ENCODE measurements at places on chromosomes 6 and 20.

GRCh38 chr6:5674721-5675120 is 332.0 kb downstream of the NRN1 start:
- no peak for DNase-seq

- no peak for DNase-seq
Measured at GRCh38 chr6:157804448-157805327, 18.4 kb upstream of the SNX9 start.

DNA sequence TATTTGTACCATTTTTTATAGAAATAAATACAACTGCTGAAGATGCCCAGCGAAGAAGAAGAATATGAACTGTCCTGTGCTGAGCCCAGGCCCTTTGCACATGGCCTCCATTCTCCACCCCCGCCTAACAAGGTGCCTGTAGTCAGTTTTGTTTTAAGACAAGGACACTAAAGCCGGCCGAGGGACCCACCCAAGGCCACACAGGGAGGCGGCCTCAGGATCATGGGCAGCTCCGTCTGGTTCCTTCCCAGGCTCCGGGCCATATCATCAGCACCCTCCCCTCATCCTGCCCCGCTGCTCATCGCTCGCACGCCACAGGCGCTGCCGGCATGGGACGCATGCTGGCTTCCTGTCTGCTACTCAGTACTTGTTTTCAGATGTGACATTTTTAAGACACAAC is 21.3 kb downstream of the PSMG4 start:
- DNase-seq = no peak

GRCh38 chr6:167699141-167699931 is 127.4 kb upstream of the AFDN start:
- DNase-seq = peak; percentile 28

GRCh38 chr6:11050731-11051130 is 6.6 kb upstream of the ELOVL2 start:
- no peak for DNase-seq

- no peak for DNase-seq
Measured at GRCh38 chr6:143605906-143606521, 71.8 kb upstream of the PHACTR2 start.

DNA sequence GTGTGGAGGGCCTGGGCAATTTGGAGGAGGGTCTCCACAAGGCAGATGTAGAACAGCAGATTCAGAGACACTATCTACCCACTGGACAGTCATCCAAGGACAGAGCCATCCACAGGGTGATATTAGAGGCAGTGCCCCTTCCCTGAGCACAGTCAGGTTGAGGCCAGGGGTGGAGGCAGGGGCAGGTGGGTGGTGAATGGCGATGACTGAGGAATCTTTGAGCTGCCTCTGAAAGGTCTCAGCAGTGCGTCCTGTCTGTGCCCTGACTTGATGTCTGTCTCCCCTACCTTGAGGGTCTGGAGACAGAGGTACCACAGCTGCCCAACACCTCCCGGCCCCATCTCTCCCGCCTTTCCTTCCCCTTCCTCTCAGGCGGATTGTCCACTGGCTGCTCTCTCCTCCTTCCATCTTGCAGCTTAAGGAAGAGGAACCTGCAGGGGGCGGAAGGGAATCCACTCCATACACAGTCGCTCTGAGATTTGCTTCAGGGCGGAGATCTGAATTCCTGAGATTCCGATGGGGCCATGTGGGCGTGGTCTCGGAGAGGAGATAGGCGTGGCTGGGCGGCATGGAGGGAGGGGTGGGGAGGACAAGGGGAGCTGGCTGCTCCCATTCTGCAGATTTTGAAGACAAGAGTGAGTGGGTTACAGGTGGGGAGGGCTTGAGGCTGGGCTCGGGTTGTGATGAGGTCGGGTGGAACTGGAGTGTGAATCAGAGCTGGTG is 1.7 kb downstream of the MUCL3 start:
- no peak for DNase-seq

- no peak for DNase-seq
Measured at GRCh38 chr6:28875191-28875747, 48.5 kb downstream of the TRIM27 start.
